ENCODE measurements at places on chromosomes 5 and 9. TPM values are rescaled to one million over a fixed set of nuclear protein-coding genes. Genes with fewer than 3 reads are reported as not detected.
A peak's percentile ranks its signal among the peaks of the same experiment; 100 is the strongest.

DNA sequence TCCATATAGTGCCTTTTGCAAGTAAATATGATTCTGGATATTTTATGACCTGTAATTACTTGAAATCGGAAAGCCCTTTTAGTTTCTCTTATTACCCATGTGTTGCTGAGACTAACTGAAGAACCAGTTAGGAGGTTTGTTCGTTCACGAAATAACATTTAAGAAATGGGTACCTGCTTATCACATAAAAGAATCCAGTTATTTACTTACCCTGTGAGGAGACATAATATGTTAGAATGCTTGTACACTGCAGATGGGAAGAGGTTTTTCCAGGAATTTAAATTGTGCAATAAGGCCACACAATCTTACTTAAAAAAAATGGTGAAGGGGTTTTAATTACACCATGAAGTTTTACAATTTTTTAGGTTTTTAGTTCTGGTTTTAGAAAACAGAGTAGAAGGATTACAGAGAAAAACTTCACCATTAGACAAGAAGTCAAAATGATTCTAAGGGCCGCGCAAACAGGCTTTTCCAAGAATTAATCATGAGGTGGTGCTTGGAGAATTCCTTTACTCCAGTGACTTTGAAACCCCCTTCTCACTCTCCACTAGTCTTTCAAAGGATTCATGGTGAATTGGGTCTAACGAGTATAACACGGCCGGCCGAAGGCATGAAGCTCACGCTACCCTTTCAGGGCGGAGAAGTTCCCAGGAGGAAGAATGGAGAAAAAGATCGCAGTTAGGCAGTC, 1.1 kb upstream of the PTGER4 start:
- no peak for DNase-seq

DNA sequence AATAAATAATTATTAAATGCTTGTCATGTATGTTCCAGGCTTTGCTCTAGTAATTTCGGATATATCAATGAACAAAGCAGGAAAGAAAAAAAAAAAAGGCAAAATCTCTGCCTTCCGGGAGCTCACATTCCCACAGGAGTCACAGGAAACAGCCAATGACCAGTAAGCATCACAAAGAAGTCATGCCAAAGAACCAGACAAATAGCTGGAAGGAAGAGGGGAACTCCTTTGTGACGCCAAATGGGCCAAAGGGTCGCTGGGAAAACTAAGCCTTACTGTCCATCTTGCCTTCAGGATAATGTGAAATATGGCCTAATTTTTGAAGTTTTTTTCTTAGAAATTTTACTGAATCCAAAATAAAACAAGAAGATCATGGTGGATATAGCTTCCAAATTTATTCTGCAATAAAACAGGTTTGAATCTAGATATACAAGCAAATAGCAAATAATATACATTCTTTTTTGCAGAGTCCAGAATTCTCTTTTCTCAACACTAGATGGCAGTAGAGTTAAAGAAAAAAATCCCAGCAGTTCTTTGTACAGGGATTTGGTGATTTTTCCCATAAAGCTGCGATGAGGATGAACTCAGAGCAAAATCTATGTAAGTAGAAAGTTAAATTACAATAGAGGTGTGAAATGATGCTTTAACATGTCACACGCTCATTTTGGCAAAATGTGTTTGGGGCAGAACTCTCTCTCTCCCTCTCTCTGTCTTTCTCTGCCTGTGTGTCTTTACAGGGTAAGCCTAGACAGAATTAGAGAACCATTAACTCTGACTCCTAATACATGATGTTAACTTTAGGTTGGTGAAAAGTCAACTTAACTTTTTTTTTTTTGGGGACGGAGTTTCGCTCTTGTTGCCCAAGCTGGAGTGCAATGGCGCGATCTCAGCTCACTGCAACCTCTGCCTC, 60.0 kb upstream of the TUT7 start:
- peak; percentile 55 for DNase-seq

Gene S100Z
- not detected for total RNA-seq

- DNase-seq: no peak
Measured at GRCh38 chr5:172906888-172907287, 52.3 kb upstream of the RPL26L1 start.

Gene GGTA1
- total RNA-seq: not detected

DNA sequence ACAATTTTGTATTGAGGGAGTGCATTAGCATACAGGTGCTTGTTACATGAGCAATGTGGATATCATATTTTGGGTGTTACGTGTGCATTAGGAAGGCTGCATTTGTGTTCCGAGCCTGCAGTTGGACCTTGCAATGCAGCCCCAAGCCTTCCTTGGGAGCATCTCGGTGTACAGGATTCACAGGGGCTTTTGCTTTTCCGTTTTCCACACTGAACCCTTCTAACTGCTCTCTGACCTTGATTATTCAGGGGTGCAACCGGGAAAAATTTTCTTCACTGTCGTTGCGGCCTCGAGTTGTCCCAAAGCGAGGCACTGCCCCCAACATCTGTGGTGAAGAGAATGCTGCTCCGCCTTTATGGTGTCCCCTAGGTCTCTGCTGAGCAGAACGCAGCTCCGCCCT, 80.1 kb upstream of the PLEKHG4B start:
- DNase-seq: peak; percentile 60

DNA sequence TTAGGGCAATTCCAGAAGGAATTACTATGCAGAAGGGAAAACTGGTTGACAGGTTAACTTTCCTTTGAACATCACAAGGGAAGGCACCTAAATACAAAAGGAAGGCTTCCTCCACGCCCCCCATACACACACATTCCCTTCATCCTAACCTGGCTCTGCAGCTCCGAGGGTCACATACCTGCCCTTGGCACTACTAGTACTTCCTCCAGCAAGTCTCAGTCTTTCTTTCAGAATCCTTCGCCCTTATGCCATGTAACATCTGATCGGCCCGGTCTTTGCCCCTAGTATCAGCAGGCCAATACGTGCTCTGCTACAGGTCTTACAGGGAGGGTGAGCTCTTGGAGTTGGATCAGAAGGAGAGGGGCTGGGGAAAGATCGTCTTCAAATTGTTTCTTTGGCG, 1.6 kb upstream of the MARCHF6 start:
- no peak for DNase-seq

GRCh38 chr5:122202952-122203351, 73.6 kb downstream of the ZNF474 start:
- no peak for DNase-seq

DNA sequence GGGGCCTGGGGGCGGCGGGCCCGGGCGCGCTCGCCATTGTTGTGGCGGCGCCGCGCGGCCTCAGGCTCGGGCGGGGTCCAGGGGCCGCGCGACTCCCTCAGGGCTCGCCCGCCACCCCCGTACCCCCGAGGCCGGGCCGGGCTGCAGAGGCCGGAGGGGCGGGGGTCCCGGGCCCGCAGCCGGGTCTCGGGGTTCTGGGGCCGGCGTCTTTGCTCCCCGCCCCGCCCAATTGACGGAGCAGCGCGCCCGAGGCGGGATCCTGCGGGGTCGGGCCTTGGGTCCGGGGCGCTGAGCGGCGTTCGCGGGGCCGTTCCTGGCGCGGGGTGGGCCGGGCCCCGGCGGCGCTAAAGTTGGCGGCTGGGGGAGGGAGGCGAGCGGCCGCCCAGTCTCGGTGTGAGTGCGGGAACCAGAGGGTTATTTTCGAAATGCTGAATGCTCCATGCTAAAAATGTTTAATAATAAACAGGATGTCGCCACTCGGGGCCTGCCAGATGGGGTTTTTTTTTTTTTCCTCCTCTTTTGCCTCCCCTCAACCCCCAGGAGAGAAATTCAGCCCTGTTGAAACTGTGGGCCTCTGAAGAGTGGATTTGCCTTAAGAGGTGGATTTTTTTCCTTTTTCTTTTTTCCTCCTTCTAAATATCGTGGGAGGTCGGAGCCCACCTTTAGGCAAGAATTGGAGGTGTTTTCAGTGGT, 724 bp downstream of the PRRC2B start:
- peak; percentile 75 for DNase-seq

Gene PLPPR1
- total RNA-seq: not detected

Gene ANKRD31
- total RNA-seq: not detected

Gene FCN1
- total RNA-seq: not detected

- DNase-seq: no peak
Measured at GRCh38 chr9:137126786-137127185, 12.2 kb upstream of the GRIN1 start.

DNA sequence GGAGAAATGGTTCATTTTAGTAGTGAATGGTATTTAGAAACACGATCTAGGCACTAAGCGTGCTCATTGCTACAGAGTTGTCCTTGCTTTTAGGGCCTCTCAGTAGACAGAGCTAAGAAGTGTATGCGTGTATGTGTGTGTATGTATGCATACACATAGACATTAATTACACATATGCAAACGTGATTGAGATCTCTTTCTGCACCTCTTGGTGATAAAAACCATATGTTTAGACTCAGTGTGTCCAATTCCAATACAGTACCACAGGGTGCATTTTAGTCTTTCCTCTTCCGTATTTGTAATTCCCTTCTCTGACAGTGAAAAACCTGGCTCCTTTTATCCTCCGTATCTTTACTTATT, 13.1 kb downstream of the TRIO start:
- DNase-seq: no peak

Gene PTGR1
- total RNA-seq: 74.9 TPM

- DNase-seq: no peak
Measured at GRCh38 chr5:88555674-88556073, 287.0 kb upstream of the TMEM161B start.

GRCh38 chr9:129509533-129509928, 111.4 kb downstream of the C9orf50 start:
- DNase-seq: peak; percentile 91

DNA sequence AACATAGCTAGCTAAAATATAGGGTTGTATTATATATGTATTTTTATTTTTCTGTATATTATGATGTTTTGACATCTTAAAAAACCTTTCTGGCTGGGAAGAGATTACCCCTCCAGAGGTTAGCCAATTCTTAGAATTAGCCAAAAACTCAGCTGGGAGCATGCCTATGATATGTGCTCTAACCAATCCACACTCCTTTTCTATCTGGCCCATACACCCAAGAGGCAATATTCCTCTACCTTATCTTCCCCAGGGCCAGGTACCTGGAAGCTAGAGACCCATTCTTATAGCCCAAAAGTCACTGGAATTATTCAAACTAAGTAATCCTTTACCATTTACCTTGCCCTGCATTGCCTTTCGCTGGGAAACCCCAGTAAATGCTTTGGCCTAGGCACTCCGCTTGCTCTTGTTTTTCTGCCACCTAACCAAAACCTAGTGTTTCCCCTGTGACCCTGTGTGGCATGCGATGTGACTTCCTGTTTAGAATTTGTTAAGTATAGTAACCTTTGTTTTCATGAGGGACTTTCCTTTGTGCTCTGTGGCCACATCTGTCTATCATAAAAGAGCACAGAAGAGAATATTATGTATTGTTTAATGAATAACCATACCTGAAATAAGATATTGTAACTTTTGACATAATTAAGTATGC, 37.4 kb downstream of the CSNK1G3 start:
- no peak for DNase-seq

DNA sequence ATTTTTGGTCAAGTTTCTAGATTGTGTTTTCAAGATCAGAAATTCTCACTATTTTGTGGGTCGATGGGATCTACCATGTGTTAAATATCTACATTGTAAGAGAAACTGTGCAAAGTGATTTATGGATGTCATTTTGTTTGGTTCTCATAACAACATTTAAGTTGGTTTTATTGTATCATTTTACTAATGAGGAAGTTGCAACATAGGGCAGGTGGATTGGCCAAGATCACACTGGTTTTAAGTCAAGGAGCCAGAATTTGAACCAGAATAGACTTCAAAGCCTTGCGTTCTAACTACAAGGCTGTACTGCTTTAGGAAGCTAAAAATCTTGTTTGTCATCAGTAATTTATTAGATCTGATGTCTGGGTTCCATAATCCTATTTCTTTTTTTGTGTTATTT, 23.4 kb downstream of the SH3TC2 start:
- DNase-seq: no peak

GRCh38 chr5:60977956-60978737, 33.1 kb downstream of the NDUFAF2 start:
- no peak for DNase-seq

Gene RNF183
- not detected for total RNA-seq

Gene PCDHGC4
- total RNA-seq: 0.54 TPM

GRCh38 chr5:133159543-133159942, 107.7 kb downstream of the HSPA4 start:
- no peak for DNase-seq

Gene TLR4
- total RNA-seq: 13.8 TPM

GRCh38 chr5:67059744-67060490, 136.7 kb downstream of the CD180 start:
- peak; percentile 31 for DNase-seq

GRCh38 chr9:134413112-134413715, 87.0 kb downstream of the RXRA start:
- DNase-seq: no peak

DNA sequence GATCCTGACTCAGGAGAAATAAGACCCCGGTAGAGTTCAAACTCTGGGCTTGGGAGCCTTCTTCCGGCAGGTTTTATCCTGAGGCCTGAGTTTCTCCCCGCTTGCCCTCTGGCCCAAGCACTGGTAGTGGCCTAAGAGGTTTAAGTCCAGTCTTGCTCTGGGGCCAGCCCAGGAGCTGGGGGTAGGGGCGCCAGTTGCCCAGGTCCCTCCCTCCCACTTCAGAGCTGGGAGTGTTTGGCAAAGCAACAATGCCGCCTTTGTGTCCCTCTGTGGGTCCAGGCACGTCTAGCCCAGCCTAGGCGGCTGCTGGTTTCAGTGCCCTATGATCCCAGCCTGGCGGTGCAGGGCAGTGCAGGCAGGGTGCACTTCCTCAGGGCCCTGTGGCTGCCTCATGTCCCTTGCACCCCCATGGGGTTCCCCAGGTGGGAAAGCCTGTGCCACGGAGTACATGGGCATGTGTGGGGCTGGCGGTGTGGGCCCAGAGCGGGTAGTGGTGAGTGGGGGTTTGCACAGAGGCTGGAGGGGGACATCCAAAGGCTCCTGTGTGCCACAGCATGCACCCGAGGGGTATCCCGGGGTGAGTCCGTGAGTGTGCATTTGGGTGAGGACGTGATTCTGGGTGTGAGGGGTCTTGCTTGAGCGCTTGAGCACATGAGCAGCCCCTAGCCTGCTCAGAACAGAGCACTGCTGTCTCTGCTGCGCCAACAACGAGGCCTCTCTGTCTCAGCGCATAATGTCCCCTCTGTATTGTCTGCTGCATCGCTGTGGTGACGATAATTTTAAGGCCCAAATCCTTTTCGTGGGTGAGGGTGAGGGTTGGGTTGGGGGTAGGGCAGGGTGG, 61.7 kb upstream of the PSD2 start:
- no peak for DNase-seq

- DNase-seq: peak; percentile 79
Measured at GRCh38 chr9:91150998-91151717, 210.6 kb downstream of the AUH start.

Gene NR5A1
- not detected for total RNA-seq

GRCh38 chr5:142357469-142358090, 32.8 kb upstream of the SPRY4 start:
- peak; percentile 31 for DNase-seq

GRCh38 chr9:115849679-115850412, 303.7 kb upstream of the PAPPA start:
- DNase-seq: peak; percentile 38

Gene DNAJC18
- 9.5 TPM for total RNA-seq

DNA sequence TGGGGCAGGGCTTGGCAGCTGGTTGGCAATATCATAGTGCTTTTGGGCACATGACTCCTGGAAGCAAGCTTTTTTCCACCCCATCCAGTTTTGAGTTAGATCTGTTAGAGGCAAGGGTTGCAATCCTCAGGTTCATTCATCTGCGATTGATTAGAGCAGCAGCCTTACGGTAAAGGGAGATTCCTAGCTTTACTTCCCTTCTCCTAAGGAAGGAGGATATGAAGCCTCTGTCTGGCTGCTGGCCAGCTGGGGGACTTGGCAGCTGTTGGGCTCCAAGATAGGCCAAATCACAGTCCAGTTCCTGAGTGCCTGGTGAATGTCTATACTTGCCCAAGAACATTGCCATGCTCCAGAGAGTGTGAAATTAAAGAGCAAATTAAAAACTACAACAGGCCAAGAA, 113.4 kb upstream of the CCNH start:
- DNase-seq: no peak
